Hindlimb muscle (tissue), 1 donor: ENCODE measurements at places on chromosomes 5 and 9.

- no peak for DNase-seq
Observed at GRCh38 chr5:89265511-89266179, 382.7 kb upstream of the MEF2C start.

DNA sequence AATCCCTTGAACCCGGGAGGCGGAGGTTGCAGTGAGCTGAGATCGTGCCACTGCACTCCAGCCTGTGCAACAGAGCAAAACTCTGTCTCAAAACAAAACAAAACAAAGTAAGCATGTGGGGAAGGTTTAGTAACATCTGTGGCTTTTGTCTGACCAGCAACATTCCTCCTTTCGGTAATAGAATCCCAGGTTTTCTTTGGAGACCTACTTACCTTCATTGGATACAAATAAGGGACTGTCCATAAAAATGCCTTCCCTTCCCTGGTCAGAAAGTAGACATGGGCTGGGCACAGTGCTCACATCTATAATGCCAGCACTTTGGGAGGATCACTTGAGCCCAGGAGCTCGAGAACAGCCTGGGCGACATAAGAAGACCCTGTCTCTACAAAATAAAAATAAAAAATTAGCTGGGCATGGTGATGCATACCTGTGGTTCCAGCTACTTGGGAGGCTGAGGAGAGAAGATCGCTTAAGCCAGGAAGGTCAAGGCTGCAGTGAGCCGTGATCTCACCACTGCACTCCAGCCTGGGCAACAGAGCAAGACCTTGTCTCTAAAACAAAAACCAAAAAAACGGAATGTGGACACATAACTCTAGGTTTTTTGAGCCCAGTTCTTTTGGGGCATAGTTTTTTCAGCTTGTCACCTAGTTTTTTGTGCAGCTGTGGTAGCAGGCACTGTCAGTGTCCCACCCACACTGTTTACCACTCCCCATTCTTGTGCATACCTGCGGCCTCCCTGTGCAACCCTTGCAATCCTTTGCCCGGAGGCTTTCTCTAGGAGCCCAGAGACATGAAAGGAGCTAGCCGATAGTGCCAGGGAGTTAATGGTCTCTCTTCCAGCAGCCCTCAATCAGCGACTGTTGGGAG is 9.0 kb upstream of the SPINK4 start:
- no peak for DNase-seq

DNA sequence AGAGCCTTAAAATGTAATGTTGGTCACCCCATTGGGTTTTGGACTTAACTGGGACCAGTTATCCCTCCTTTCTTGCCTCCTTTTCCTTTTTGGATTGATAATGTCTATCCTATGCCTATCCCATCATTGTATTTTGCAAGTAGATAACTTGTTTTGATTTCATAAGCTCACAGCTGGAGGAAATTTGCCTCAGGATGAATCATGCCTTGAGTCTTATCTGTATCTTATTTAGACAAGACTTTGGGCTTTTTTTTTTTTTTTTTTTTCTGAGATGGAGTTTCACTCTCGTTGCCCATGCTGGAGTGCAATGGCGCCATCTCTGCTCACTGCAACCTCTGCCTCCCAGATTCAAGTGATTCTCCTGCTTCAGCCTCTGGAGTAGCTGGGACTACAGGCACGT is 443.3 kb downstream of the DNAH5 start:
- no peak for DNase-seq

DNA sequence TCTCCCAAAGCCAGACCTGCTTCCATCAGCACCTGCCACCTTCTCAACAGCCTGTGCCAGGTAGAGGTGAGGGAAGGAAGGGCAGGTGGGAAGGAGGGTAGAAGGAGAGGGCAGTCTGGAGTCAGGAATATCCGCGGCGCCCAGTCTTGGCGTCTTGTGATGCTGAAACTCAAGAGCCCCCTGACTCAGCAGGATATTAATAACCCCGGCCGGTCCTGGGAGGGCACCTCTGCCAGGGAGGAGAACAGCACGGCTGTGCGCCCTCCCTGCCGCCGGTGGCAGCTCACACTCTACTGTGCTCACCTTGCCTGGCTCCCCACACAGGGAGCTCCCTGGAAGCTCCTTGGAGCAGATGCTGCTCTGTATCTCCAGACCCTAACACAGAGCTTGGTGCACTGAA is 11.6 kb upstream of the NTNG2 start:
- no peak for DNase-seq

DNA sequence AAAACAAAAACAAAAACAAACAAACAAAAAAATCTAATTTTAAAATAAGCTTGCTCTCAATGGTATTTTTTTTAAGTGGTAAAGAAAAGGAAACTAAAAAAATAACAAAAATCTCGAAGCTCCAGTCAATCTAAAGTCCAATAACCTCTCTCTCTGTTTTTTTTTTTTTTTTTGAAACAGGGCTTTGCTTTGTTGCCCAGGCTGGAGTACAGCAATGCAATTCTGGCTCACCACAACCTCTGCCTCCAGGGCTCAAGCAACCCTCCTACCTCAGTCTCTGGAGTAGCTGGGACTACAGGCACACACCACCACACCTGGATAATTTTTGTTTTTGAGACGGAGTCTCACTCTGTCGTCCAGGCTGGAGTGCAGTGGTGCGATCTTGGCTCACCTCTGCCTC is 25.9 kb upstream of the GLDC start:
- DNase-seq: no peak

GRCh38 chr5:118888556-118888955 is 99.8 kb downstream of the DTWD2 start:
- no peak for DNase-seq

- DNase-seq: no peak
Observed at GRCh38 chr5:109387408-109387974, 22.3 kb downstream of the PJA2 start.

DNA sequence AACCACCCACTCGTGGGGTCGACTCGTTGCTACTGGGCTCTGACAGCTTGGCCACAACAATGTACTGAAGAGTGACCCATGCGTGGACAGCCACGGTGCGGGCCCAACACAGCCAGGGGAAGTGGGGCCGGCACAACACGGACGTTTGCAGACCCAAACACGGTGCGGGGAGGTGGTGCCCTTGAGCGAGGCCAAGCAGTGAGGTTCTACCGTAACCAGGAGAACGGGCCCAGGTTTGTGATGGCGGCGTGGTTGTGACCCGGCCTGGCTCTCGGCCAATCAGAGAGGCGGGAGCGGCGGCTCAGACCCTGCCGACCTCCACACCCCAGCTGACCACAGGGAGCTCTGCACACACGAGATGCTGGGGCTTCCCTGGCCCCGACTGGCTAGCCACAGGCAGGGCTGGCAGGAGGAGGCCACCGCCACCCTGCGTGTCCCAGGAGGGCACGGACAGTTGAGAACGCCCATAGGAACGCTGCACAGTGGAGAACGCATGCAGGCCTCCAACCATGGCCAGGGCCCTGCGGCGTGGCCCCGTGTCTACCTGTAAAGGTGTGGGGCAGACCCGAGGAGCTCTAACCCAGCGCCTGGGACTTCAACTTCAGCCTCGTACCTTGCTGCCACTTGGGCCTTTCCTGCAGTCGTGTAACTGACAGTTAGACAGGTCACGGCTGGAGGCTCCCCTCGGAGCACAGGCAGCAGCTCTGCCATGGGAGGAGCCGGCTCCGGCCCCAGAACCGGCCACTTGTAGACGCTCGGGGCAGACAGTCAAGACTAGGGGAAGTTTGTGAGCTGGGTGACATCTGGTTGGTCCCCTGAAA is 13.7 kb downstream of the BRD3 start:
- no peak for DNase-seq

GRCh38 chr5:55154873-55155272 is 5.1 kb upstream of the GPX8 start:
- DNase-seq: no peak

- no peak for DNase-seq
Observed at GRCh38 chr9:135103931-135104639, 16.6 kb downstream of the OLFM1 start.

- no peak for DNase-seq
Observed at GRCh38 chr5:980001-980588, 28.5 kb upstream of the NKD2 start.

- no peak for DNase-seq
Observed at GRCh38 chr9:115494393-115494792, 376.4 kb upstream of the TNC start.

DNA sequence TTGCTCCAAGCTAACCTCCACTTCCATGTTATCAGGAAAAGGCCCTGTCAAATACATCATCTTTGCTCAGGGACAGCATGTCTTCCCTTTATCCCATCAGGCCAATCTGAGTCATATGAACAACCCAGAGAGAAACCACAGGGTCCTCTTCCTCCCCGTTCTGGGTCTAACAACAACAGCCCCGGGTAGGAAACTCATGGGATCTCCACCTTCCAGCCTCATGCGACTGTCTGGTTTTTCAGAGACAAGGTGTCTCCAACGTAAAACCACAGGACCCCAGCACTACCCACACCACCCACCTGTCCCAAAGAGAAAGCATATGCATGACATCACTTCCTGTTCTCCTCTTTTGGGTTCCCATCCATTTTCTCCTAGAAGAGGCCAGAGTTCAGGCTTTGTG is 217.9 kb downstream of the ENC1 start:
- no peak for DNase-seq

- DNase-seq: no peak
Observed at GRCh38 chr5:9686216-9686615, 56.1 kb upstream of the TAS2R1 start.

GRCh38 chr9:100063185-100063584 is 35.6 kb downstream of the ERP44 start:
- DNase-seq: no peak

- DNase-seq: no peak
Observed at GRCh38 chr5:91135475-91136248, 247.5 kb downstream of the ARRDC3 start.

DNA sequence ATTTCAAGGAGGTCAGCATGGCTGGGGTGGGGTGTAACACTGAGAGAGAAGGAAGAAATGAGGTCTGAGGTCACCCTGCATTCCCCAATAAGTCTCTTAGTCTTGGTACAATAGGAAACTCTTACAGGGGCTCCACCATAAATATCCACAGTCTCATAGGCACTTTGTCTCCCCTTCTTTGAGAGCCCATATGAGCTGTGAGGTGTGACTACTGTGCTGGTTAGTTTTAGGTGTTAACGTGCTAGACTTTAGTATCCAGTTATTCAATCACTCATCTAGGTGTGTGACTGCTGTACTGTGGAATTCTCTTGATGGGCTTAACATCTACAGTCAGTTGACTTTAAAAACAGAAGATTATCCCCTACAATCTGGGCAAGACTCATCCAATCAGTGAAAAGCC is 378.1 kb upstream of the RFX3 start:
- DNase-seq: no peak
